Activated B cell treated with CpG ODN at 0.5 μM for 24 hours (primary cell): ENCODE measurements at places on chromosomes 1 and 21.

- no peak for DNase-seq
Measured at GRCh38 chr1:101239095-101240040, 2.5 kb downstream of the S1PR1 start.

DNA sequence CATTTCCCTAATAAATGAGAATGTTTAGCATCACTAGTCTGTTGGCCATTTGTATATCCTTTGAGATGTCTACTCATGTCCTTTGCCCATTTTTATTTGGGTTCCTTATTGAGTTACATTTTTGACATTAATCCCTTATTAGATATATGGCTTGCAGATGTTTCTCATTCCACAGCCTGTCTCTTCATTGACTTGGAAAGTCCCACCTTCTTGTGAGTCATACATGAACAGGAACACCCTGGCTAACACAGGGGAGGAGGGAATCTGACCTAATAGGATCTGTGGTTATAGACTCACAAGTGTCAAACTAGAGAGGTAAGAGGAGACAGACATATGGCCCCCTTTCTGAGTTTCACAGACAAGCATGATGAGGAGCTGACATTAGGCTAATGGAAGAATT is 11.5 kb downstream of the ZP4 start:
- no peak for DNase-seq

GRCh38 chr1:205950280-205950679 is 7.0 kb upstream of the SLC26A9 start:
- DNase-seq, result no peak

DNA sequence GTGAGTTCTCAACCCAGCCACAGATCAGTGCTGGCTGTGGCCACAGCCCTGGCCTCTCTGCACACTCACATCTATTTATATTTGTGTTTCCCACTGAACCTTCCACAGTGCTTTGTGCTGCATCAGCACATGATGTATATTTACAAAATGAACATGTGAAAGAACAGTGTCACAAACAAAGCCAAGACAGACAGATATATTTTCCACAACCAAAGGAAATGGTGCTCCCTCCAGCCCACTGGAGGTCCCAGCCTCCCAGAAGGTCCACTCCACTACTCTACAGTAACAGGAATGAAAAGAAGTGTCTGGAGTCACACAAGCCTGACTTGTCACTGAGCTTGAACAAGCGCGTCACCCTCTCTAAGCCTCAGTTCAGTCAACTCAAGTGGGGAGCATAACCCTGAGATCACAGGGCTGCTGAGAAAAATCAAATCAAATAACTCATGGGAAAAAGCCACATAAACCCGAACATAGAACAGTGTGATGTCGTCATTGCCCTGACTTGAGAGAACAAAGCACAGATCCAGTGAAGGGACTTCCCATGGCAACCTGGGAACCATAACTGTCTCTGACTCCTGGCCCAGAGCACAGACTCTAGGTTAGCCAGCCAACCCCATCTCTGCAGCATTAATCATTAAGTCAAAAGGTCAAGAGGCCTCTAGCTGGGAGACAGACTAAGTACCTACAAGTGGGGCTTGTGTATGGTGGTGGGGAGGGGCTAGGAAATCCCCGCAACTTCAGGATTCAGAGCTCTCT is 121.2 kb downstream of the TRABD2B start:
- DNase-seq, result no peak

GRCh38 chr1:212234431-212235395 is 50.5 kb upstream of the PPP2R5A start:
- no peak for DNase-seq

- DNase-seq, result no peak
Measured at GRCh38 chr1:209375671-209376365, 207.7 kb upstream of the CAMK1G start.

DNA sequence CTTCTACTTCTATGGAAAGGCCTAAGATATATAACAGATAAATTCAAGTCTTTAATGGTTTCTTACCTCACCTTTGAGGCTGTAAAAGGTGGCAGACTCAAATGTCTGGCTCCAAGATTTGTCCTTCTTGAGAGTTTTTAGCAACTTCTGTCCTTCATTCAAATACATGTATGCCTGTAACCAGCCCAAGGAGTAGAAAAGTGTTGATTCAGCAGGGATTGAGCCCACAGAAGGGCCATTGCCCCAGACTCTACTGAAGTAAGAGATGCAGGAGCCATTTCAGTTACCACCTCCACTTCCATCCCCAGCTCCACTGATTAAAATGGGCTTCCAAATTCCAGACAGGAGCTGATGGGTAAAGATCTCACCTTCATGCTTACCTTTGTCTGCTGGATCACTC is 80.0 kb downstream of the ADCY10 start:
- DNase-seq, result no peak

- no peak for DNase-seq
Measured at GRCh38 chr1:72324451-72324850, 42.1 kb upstream of the NEGR1 start.

DNA sequence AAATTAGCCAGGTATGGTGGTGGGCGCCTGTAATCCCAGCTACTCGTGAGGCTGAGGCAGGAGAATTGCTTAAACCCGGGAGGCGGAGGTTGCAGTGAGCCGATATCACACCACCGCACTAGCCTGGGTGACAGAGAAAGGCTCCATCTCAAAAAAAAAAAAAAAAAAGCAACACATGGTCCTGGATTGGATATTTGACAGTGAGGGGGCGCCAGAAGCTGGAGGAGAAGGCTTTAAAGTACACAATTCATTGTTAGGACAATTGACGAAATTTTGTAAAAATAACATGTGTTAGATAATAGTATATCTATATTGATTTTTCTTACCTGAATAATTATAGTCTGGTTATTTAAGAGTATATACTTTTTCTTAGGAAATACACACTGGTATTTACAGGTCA is 50.2 kb upstream of the USP25 start:
- DNase-seq, result no peak

DNA sequence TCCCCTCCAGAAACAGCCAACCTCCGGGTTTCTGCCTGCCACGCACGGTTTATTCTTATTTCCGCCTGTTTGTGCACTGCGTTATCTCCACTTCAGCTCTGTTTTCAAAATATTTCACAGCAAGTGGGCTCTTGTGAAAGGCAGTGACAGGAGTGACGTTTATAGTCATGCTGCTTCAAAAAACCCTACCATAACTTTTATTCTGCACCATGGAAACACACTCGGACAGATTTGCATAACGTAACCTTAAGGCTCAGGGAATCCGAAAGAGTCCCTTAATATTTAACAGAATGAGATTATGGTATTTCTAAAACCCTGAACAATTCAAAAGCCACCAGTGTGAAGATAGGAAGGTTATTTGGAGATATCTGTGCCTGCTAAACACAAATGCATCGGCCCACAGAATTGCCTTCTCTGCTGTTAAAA is 782 bp upstream of the SDE2 start:
- DNase-seq, result no peak
